ENCODE measurements at places on chromosomes 7 and 10.

DNA sequence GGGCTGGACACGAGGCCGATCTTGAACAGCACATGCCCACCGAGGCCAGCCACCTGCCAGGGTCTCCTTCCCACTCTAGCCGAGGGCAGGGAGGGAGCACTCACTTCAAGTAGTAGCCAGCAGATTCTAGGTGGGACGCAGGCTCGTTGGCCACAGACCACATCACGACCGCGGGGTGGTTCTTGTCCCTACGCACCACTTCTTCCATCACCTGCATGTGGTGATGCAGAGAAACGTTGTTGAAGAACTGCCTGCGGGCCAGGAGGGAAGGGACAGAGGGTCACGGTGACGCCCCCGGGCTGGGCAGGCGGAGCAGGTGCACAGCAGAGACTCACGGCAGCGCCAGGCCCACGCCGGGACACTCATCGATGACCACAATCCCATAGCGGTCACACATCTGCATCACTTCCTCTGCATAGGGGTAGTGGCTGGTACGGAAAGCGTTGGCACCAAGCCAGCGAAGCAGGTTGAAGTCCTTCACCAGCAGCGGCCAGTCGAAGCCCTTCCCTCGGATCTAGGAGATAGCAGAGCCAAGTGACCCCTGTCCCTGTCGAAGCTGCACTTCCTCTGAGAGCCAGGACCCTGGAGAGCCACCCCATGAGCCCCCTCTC, 7.7 kb downstream of the GUSB start:
- DNase-seq: no peak

DNA sequence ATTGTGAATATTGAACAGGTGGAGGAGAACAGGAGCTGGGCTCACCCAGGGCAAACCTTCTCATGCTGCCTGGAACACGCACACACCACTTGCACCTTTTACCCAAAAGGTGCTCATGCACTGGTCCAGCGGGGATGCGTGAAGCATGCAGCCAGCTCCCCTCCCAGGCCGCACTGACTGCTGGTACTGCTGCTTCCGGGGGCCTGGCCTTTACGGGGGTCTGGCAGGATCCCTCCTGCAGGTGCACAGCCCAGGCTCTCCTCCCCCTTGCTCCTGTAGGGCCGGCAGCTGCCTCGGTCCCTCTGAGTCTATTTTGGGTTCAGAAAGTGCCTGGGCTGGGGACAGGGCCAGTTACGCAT, 221.7 kb downstream of the DNAJB6 start:
- no peak for DNase-seq

GRCh38 chr7:100208911-100209408, 10.8 kb upstream of the PVRIG start:
- DNase-seq: no peak

DNA sequence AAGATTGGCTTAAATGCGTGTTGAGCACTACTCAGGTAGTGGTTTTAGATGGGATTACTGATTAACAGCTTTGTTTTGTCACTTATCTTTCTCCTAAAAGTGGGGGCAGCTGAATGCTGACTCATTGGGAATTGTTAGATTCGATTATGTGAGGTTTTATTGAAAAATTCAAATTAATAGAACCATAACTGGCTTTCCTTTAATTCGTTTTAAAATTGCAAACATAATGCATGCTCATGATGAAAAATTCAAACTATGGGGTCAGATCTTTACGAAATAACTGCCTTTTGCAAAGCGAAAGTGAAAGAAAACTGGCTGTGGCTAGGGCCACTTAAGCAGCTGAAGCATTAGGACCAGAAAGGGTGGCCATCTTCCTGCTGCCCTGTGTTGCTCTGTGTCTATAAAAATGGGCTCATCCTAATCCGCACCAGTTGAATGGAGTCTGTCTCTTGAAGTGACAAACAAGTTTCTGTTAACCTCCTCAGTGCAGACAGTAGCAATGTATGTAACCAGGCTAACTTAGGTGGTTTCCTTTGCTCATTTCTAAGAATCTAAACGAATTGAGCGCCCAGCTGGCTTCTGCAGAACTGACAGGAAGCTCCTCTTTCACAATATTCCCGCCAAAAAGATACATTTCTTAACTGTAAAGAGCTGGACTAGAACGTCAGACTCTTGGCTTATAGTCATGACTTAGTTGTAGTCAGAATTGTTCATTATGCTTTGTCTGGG, 27.8 kb downstream of the DENND10 start:
- DNase-seq: peak; percentile 45

GRCh38 chr7:3280445-3280844, 20.6 kb upstream of the SDK1 start:
- DNase-seq: no peak
